ENCODE measurements at places on chromosomes 16 and 17. TPM values are rescaled to one million over a fixed set of nuclear protein-coding genes. Genes with fewer than 3 reads are reported as not detected.

The RBFOX1 gene
- not detected for total RNA-seq

The ELMO3 gene
- total RNA-seq = 13.9 TPM

The AURKB gene
- total RNA-seq = 90.2 TPM

DNA sequence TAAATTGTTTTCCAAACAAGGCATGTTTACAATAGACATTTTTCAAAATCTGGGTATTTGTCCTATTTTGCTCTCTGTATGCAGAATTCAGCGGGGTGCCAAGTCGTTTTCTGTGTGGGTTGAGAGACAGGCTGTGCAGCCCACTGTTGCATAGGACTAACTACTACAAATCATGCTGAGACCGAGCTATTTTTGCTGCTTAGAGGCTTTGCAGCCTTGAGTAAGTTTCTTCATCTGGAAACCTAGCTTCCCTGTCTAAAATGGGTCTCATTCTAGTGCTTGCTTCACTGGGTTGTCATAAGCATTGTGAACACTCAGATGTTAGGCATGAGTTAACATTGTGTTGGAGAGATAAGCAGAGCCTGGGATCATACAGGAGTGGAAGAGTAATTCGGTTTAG is 1.3 kb downstream of the PRPSAP2 start:
- DNase-seq = no peak

GRCh38 chr17:3879186-3879585 is 13.7 kb downstream of the CAMKK1 start:
- no peak for DNase-seq

- no peak for DNase-seq
These were observed 2.4 kb upstream of the ITGAX start for GRCh38 chr16:31352376-31353115.

- no peak for DNase-seq
These were observed 417.8 kb downstream of the TMEM114 start for GRCh38 chr16:8172551-8172950.
